A172 (cell line): ENCODE measurements at places on chromosomes 4 and X.

GRCh38 chr4:184528713-184529112, 54.4 kb upstream of the IRF2 start:
- no peak for DNase-seq

- no peak for DNase-seq
Measured at GRCh38 chr4:122861172-122861943, 34.7 kb downstream of the FGF2 start.

DNA sequence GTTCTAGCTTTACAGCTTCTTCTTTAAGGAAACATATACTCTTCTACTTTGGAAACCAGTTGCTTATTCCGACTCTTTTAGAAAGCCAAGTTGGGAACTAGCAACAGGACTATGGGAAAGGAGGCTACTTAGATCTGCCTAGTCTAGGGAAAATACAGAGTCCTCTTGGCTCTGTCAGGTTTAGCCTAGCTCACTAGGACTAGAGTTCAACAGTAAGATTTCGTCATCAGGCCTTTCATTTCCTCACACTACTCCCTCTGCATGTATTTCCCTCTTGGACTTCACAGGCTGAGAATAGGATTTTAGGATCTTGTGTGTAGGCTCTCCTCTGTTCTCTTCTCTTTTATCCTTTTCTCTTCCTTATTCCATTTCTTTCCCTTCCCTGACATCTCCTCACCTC, 409.8 kb downstream of the AR start:
- no peak for DNase-seq

GRCh38 chr4:159103384-159103990, 608 bp downstream of the RAPGEF2 start:
- DNase-seq, result no peak

- DNase-seq, result no peak
Measured at GRCh38 chr4:85520765-85521749, 46.1 kb downstream of the ARHGAP24 start.

GRCh38 chrX:20487227-20487626, 220.5 kb upstream of the RPS6KA3 start:
- DNase-seq, result peak; percentile 61

DNA sequence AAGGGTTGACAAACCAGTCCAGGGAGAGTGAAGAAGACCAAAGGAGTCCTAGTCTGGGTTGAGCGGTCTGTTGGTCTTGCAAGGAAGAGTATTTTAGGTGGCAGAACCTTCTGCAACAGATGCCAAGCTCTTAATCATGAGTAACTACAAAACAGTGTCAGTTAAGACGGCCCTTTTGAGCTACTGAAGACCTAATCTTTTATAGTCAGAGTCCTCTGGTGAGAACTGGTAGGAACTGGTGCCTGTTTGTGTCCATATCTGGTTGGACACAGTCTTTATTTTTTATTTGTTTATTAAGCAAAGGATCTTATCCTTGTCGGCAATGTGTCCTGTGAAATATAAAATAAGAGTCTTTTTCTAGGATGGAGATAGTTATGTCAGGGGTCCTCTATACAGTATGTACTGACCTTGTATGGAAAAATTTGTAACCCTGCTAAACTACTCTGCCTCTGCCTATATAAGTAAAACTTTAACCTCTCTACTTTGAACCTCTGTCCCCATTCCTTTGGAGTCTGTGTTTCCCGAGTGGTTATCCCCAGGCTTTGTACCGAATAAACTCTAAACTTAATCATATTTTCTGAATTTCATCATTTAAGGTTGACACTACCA, 47.1 kb downstream of the FAM13A start:
- no peak for DNase-seq

DNA sequence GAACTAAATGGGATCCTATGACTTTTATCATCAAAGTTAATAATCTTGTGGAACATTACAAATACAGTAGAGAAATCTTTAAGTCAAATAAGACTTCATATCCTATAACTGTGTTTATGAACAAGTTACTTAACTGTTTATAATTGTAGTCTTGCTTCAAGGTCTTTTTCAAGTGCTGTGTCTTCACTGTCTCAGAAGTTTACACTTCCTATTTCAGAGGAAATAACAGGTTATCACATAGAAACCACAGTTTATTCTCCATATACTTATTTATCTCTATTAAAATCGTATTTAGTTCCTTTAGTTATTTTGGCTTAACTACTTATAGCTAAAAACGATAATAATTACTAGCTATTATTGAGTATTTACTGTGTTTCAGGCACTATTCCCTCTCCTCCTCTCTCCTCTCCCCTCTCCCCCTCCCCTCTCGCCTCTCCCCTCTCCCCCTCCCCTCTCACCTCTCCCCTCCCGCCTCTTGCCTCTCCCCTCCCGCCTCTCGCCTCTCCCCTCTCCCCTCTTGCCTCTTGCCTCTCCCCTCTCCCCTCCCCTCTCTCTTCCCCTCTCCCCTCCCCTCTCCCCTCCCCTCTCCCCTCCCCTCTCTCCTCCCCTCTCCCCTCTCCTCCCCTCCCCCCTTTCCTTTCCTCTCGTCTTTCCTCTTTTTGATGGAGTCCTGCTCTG, 63.7 kb downstream of the RBPJ start:
- no peak for DNase-seq

DNA sequence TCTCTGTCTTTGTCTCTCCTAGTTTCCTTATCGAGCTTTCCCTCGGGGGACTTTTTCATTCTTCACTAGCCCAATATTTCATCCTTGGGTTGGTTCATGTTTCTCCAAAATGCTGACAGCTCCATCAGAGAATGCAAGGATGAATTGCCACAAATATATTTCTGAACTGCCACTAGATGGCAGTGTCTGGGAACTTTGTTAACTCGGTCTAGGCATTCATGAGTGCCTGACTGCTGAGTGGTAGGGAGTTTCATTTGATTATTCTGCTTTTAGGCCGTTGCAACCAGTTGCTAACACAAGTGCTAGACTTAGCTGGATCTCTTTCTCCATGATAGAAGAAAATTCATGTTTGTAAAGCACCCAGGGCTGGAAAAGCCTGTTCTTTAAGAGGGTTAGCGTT, 73.5 kb upstream of the RAP2C start:
- peak; percentile 5 for DNase-seq

DNA sequence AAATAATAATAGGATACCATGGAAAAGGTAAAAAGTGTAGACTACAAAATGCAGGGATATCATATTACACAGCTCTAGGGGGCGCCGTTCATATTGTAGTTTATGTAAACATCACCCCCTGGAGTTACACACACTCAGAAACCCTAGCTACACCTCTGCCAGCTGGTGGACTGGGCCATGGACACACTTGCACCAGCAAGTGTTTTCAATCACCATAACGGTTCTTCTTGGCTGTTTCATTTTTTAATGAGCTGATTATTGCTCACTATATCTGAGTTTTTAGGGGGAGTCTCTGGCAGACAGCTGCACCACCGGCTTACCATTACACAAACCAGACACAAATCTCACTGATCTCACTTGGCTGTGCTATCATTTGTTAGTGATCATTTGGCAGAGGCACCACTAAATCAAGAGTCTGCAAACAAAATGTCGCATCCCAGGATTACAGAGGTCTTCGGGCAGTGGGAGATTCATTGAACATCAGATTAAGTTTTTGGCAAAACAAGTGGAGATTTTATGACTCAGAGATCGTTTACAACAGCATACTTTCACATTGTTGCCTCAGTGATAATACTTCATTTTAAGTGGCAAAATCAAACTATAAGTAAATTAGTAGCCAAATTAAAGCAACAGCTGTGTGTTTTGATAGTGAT, 185.7 kb downstream of the UNC5C start:
- peak; percentile 61 for DNase-seq

DNA sequence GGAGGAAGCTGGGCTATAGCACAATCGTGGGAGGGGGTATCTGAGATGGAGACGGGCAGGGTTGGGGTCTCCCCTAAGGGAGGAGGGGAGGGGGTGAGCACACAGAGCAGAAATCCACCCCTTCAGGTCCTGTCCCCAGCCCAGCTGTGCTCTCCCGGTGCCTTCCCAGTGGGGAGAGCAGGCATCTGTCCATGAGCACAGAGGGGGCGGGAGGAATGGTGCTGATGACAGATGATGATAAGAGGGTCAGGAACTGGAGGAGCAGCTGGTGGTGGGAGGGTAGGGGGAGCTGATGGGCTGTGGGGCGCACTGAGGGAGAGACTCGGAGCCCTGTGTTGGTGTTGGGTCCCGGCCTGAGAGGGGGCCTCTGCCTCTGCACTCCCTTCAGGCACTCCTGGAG, 8.6 kb downstream of the ATP2B3 start:
- DNase-seq, result no peak

GRCh38 chr4:185651137-185651677, 115.9 kb upstream of the PDLIM3 start:
- no peak for DNase-seq

- DNase-seq, result no peak
Measured at GRCh38 chr4:3879681-3880614, 113.8 kb downstream of the ADRA2C start.

DNA sequence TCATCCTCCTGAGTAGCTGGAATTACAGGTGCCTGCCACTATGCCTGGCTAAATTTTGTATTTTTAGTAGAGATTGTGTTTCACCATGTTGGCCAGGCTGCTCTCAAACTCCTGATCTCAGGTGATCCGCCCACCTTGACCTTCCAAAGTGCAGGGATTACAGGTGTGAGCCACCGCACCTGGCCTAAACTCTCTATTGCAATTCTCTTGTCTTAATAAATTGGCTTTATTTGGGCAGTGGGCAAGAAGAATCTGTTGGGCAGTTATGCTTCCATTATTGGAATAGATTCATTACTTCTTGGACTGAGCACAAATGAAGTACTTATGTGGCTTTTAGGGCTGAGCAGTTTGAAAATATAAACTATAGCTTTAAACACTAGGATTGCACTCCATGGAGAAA, 8.2 kb upstream of the GPAT3 start:
- no peak for DNase-seq

GRCh38 chr4:185730387-185730786, 81.6 kb downstream of the SORBS2 start:
- peak; percentile 35 for DNase-seq

- DNase-seq, result no peak
Measured at GRCh38 chrX:68599256-68600152, 48.0 kb upstream of the STARD8 start.

- no peak for DNase-seq
Measured at GRCh38 chrX:2559124-2559523, 58.3 kb upstream of the DHRSX start.

DNA sequence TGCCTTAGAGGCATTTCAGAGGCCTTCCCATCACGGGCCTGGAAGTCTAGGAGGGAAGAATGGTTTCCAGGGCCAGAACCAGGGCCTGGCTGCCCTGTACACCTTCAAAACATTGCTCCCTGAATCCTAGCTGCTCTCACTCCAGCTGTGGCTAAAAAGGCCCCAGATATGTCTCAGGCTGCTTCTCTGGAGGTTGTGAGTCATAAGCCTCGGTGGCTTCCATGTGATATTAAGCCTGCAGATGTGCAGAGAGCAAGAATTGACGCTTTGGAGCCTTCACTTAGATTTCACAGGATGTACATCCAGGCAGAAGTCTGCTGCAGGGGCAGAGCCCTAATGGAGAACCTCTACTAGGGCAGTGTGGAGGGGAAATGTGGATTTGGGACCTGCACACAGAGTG, 502.5 kb downstream of the GRXCR1 start:
- DNase-seq, result no peak

GRCh38 chrX:8815460-8816065, 14.4 kb upstream of the FAM9A start:
- peak; percentile 60 for DNase-seq

DNA sequence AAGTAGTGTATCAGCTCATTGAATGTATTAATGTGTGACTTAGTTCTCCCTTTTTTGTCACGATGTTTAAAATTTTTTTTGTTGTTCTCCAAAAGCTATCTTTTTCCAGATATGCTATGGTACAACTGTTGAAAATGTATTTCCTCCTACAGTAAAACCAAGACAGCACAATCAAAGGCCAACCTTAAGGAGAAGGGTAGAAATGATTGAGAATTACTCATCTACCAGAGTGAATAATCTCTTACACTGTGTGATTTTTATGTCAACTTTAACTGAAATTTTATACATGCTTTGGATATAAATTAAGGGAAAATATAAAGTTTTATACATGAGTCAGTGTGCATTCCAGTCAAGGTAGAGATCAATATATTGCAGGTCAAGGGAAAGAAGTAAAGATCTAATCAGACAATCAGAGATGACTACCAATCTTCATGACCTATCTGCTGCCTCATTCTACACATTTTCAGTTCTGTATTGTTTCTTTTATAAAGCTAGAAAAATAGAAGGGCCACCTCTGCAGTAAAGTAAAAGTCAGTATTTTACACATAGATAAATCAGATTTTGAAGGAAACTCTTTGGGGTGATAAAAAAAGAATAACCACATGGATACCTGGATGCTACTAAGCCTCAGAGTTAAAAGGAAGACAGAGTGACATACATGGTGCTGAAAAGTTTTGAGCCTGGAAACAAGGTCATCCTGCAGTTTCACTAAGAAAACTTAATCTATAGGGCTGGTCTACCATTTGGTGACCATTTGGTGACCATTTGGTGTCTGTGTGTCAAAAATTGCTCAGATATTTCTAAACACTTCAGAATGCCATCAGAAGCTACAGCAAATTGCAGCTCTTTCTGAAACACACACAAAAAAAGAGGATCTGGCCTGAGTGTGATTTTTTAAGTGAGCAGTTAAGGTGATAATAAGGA, 1.6 kb downstream of the FAM13A start:
- no peak for DNase-seq

GRCh38 chrX:153824348-153824747, 6.0 kb downstream of the PDZD4 start:
- no peak for DNase-seq

DNA sequence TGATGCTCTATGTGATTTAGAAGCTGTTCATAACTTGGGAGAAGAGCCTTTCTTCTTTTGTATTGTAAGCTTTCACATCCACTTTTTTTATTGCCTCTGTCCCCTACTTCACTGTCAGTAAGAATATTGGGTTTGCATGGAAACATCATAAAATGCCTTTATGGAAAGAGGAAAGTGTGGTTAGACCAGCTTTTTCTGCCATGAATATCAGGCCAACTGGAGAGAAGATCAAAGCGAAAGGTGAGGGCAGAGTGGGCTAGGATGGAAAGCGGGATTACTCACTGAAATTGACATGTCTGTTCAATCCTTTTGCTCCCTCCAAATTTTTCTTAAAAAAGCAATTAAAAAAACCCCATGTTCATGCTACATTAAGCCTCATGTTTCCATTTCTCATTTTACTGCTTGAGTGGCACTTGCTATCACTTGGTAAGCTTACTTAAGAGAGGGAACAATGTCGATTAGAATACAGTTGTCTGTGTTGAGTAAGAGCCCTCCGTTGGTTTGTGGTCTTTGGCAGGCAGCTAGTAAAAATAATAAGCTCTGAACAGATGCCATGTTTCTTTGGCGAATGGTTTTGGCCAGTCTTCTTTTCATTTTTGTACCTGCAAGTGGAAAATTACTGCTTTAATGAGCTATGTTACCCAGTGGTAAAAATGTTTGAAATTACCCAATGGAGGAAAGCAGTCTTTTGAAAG, 35.9 kb downstream of the SUPT20HL1 start:
- DNase-seq, result peak; percentile 46
